ENCODE measurements at places on chromosomes 5 and 9.

DNA sequence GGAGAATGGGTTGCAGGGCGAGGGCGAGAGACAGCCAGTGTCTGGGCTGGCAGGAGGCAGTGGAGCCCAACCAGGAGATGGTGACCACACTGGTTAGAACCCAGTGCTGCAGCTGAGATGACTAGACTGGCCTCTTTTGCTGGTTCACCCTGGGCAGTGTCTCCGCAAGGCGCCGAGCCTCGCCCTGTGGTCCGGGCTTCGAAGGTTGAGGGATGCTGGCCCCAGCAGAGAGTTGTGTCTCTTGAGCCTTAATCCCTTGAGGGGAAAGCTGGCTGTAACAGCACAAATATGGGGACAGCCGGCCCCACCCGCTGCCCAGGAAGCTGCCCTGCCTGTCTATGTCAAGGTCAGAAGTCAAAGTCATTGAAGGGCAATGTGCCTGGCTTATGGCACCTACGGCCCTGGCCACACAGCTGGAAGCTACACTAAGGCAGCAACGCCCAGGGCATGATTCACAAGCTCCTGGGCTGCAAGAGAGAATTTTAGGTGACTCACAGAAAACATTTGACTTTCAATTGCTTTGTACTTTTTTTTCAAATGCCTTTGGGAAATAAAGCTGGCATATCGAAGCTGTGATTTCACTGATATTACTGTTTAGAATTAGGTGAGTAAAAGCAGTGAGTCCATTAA lies 33.3 kb downstream of the NKX2-5 start:
- no peak for DNase-seq

DNA sequence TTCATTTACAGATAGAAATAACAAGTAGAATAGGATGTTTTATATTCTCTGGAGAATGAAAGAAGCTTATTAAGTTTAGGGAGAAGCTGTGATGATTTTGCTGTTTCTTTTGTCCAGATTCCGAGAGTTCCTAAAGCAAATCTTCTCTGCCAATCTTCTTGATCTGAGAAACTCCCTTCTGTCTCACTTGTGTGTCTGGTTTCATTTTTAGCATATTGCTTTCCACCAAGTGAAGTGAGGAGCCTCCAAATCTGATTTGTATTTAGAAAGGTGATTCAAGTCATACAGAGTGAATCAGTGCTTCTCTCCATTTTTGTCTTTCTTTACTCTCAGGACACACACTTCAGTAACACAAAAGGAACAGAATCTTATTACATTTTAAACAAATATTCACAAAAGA lies 48.4 kb downstream of the STX17 start:
- no peak for DNase-seq

- DNase-seq: no peak
Measured at GRCh38 chr5:109450129-109450877, 40.5 kb upstream of the PJA2 start.

- no peak for DNase-seq
Measured at GRCh38 chr9:125133403-125134329, 9.7 kb downstream of the SCAI start.

DNA sequence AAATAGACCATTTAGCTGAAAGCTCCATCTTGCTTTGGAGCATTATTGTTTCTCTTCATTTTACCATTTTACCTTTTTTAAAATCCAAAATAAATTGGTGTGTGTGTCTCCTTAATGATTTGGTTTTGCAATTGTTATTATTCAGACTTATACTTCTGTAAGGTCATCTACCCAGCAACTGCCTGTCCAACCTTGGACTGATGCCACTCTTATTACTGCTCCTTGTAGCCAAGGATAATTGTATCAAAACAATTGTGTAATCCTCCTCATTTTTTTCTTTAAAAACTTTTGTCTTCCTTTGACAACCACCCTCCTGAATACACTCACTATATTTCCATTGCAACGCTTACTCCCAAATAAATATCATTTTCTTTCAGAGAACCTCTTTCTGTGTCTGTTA lies 30.3 kb upstream of the HMGCR start:
- DNase-seq: no peak

- no peak for DNase-seq
Measured at GRCh38 chr9:132788378-132788777, 89.7 kb downstream of the AK8 start.

GRCh38 chr9:124267271-124267807 lies 9.6 kb downstream of the NEK6 start:
- peak; percentile 48 for DNase-seq

DNA sequence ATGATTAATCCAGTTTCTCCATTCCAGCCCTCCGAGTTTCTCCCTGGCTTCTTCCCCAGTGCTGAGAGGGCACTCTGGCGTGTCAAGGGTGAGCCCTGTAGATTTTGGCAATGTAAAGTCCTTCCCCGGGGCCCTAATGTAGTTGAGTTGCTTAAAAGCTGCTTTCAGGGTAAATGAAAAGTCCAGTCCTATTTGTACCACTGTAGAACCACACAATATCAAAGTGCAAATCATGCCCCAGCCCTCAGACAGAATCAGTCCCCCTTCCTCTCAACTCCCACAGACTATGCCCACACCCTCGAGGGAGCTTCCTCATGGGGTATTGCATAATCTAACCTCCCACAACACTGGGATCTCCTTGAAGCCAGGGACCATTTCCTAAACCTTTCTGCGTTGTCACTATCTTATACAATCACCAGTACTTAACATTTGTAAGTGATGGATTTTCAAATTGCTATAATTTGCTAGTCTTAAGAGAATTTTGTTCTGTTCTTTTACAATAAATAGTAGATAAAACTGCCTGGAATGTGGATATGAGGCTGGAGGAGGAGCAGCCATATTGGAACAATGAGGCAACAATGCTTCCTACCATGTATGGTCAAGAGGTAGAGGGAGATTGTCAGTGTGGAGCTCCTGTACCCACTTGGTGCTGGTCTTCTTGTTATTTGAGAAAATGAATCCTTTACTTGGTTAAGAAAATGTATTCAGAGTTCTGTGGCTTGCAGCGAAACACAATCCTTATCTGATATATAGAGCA lies 34.4 kb downstream of the ZNF366 start:
- DNase-seq: no peak

GRCh38 chr9:88060746-88061145 lies 77.5 kb downstream of the SPATA31C2 start:
- no peak for DNase-seq

GRCh38 chr9:18335825-18336224 lies 138.1 kb upstream of the ADAMTSL1 start:
- no peak for DNase-seq

- no peak for DNase-seq
Measured at GRCh38 chr5:137040024-137040423, 459.1 kb downstream of the SPOCK1 start.

DNA sequence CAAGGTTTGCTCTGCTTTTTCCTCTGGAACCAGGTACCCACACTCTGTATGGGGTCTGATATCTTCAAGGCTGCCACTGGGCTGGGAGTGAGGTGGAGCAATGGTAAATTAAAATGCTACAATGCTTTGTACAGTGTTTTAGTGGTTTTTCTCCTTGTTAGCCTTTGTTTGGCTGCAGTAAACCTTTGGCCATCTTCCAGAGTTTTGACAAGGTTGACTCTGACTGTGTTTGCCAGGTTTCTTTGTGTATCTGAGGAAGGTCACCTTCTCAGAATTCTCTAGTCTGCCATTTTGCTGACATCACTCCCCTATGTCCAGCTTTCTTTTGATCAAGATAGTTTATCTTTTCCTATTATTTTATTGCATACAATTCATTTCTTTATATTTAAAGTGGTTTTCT lies 11.2 kb downstream of the SPATA31D1 start:
- DNase-seq: no peak

- DNase-seq: no peak
Measured at GRCh38 chr5:13278811-13279210, 665.7 kb downstream of the DNAH5 start.

GRCh38 chr5:173330338-173331206 lies 2.4 kb upstream of the STC2 start:
- no peak for DNase-seq

GRCh38 chr9:127874301-127875221 lies 2.9 kb downstream of the AK1 start:
- DNase-seq: peak; percentile 50

- DNase-seq: no peak
Measured at GRCh38 chr9:111068771-111069170, 30.5 kb upstream of the LPAR1 start.

DNA sequence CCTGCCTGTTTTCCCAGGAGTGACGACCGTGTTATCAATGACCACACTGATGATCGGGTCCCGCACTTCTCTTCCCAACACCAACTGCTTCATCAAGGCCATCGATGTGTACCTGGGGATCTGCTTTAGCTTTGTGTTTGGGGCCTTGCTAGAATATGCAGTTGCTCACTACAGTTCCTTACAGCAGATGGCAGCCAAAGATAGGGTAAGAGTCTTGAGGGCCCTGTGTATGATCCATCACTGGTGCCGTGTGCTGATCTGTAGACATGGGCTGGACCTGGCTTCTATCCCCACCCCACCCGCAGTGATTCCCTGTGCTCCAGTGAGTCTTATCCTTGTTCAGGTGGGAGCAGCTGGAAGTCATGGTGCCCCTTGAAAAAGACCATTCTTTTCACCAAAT lies 26.0 kb downstream of the GABRP start:
- DNase-seq: peak; percentile 63

- no peak for DNase-seq
Measured at GRCh38 chr9:18493451-18493993, 19.6 kb downstream of the ADAMTSL1 start.

DNA sequence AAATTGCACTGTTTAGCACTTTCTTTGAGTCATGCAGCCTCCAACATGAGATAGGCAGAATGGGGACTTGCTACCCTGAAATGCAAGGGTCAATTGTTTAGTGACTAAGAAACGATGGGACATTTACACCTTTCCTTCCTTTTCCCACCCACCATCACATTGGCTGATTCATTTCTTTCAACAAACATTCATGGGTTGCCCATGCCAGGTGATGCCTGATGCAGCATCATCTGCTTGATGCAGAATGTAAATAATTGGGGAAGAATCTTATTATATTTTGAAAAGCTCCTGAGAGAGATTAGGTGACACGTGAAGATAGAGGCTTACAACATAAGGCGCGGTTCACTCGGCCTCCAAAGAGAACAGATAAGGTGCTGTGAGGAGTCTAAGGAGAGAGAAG lies 4.5 kb upstream of the TRMT10B start:
- no peak for DNase-seq

DNA sequence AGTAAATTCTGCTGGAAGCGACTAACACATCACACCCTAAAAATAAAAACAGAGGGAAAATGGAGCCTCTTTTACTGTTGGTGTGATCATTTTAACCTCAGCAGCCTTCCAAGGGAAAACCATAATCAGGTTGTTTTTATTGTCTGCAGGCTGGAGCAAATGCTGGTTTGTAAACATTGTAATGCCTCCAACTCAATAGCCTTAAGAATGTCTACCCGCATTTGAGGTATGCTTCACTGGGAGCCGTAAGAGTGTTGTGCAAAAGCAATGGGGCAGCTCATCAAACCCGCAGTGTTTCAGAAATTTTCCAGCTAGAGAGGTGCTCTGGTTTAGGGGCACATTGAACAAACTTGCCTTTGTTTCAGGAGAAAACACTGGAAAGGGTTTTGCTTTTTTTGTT lies 17.0 kb downstream of the NIM1K start:
- DNase-seq: no peak

- peak; percentile 36 for DNase-seq
Measured at GRCh38 chr5:143435210-143435657, 31.7 kb upstream of the NR3C1 start.

- DNase-seq: no peak
Measured at GRCh38 chr5:100840370-100840769, 62.7 kb downstream of the ST8SIA4 start.

- DNase-seq: no peak
Measured at GRCh38 chr9:126450668-126451205, 124.1 kb downstream of the MVB12B start.

DNA sequence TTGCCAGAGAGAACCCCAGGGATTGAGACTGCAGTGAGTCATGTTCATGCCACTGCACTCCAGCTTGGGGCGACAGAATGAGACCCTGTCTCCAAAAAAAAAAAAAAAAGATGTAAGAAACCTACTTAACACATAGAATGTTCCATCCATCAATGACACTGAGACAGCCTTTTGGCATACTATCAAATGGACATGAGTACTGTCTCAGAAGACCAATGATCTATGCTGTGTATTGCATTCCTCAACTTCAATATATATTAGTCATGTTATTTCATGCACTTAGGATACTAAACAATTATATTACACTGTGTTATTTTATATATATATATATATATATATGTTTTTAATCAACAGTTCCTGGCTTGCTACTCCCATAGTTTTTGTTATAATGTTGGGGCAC lies 57.1 kb upstream of the ANKH start:
- DNase-seq: no peak

DNA sequence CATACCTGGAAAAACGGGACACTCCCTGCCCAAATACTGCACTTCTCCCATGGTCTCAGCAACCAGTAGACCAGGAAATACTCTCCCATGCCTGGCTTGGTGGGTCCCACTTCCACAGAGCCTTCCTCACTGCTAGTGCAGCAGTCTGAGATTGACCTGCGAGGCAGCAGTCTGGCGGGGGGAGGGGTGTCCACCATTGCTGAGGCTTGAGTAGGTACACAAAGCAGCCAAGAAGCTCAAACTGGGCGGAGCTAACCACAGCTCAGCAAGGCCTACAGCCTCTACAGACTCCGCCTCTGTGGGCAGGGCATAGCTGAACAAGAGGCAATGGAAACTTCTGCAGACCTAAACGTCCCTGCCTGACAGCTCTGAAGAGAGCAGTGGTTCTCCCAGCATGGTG lies 191.5 kb upstream of the FTMT start:
- no peak for DNase-seq

GRCh38 chr5:165805756-165806155 lies 2300.3 kb downstream of the MAT2B start:
- no peak for DNase-seq

DNA sequence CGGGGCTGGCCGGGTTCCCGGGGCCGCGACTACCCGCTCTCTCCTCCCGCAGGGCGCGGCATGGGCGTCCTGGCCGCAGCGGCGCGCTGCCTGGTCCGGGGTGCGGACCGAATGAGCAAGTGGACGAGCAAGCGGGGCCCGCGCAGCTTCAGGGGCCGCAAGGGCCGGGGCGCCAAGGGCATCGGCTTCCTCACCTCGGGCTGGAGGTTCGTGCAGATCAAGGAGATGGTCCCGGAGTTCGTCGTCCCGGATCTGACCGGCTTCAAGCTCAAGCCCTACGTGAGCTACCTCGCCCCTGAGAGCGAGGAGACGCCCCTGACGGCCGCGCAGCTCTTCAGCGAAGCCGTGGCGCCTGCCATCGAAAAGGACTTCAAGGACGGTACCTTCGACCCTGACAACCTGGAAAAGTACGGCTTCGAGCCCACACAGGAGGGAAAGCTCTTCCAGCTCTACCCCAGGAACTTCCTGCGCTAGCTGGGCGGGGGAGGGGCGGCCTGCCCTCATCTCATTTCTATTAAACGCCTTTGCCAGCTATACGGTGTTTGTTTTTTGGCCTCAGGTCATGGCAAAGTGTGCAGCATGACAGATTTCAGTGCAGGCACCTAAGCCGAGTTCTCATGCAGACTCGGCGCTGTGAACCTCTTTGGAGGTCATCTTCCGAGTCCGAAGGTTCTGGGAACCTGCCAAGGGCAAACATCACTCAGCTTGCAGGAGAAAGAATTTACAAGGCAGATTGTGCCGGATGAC lies 516 bp downstream of the MRPL41 start:
- no peak for DNase-seq
